ENCODE measurements at places on chromosomes 4 and X. TPM values are rescaled to one million over a fixed set of nuclear protein-coding genes. Genes with fewer than 3 reads are reported as not detected.

Gene SLIT2
- total RNA-seq: 0.65 TPM

Gene CXXC4
- 0.17 TPM for total RNA-seq

Gene NDP
- not detected for total RNA-seq

Gene CLCN5
- total RNA-seq: 10.8 TPM

Gene PRKG2
- not detected for total RNA-seq
